ENCODE measurements at places on chromosomes 7 and 10.

DNA sequence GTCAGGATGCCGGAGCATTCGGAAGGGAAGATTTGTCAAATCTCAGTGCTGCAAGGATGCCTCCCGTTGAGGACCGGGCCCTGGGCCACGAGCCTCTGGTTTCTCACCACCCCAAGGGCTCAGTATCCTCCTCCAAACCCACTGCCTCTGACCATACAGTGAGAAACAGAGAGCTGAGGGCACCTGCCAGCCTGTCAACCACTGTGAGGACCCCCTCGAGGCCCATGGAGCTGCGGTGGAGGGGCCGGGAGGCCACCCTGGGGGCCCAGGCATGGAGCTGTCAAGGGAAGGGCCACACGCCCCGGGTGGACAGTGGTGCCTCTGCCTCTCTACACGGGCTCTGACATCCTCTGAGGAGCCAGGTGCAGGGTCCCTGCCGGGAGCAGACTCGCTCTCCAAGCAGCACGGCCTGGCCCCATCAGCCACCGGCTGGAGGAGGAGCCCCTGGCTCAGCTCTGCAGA, 248.0 kb upstream of the TCERG1L start:
- no peak for DNase-seq

- peak; percentile 34 for DNase-seq
Measured at GRCh38 chr7:107501593-107501992, 31.7 kb downstream of the GPR22 start.

GRCh38 chr7:29812185-29812876, 6.0 kb downstream of the WIPF3 start:
- no peak for DNase-seq

- DNase-seq = peak; percentile 84
Measured at GRCh38 chr10:102227050-102227449, 951 bp downstream of the ELOVL3 start.

DNA sequence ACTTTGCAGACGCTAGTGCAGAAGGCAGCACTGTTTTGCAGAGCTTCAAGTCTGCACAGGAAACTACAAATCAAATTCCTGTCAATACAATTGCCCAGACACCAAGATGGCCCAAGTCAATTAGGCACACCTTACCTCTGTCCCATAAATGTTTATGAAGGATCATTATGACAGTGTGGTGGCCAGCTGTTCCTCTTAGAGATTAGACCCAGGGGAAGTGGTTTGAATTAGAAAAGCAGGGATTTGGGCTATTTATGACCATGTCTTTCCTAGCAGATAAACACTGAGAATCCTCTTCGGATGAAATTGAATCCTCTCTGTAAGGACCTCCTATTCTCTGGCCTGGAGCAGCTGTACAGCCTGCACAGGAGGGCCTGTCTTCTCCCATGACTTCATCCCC, 9.9 kb upstream of the NEUROG3 start:
- no peak for DNase-seq

- DNase-seq = no peak
Measured at GRCh38 chr10:103458720-103459119, at the start of gene CALHM1. Gene CALHM1, minus strand, starts transcription at chr10:103458900. Its CDS starts 149 bp downstream, at chr10:103458751.

DNA sequence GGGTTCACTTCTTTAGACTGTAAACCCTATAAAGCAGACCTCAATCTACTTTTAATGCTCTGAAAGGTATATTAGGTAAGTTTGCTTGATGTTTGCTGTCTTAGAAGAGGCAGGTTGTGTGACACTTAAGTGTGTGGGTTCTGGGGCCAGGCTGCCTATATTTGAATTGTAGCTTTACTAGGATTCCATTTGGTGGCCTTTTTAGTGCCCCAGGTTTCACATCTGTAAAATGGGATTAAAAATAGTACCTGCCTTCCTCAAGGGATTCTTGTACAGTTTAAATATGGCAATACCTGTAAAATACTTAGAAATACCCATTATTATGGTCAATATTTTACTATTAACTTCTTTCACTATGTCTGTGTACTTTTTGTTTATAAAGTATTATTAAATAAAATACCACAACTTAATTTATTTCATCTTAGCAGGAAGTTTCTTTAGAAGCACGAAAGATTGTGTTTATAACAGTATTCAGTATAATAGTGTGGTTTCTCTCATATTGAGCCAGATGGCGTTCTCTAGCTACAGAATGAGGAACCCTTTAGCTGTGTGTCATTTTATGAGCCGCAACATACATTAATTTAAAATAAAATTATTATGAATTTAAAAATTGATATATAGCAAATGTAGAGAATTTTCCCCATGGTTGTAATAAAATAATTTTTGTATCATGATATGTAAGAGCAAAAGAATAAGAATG, 94.2 kb downstream of the CDK14 start:
- DNase-seq = no peak

DNA sequence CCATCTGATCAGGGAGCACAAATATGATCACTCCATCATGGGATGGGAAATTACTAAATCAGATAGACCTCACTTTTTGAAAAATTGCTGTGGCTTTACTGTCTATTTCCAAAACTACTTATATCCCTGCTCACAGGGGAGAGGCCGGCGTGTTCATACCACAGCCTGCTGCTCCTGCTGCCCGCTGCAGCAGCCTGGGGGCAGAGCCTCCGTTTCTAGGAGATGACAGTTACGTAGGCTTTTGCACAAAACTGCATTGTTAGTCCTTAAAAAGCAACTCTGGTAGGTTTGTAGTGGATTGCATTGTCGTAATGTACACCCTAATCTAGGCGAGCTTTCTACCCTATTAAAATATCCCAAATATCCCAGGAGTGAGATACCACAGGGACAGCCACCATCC, 203.7 kb downstream of the EBF3 start:
- no peak for DNase-seq

GRCh38 chr7:92648067-92648466, 57.9 kb upstream of the FAM133B start:
- no peak for DNase-seq

GRCh38 chr7:123979876-123980275, 53.0 kb downstream of the TMEM229A start:
- DNase-seq = no peak

DNA sequence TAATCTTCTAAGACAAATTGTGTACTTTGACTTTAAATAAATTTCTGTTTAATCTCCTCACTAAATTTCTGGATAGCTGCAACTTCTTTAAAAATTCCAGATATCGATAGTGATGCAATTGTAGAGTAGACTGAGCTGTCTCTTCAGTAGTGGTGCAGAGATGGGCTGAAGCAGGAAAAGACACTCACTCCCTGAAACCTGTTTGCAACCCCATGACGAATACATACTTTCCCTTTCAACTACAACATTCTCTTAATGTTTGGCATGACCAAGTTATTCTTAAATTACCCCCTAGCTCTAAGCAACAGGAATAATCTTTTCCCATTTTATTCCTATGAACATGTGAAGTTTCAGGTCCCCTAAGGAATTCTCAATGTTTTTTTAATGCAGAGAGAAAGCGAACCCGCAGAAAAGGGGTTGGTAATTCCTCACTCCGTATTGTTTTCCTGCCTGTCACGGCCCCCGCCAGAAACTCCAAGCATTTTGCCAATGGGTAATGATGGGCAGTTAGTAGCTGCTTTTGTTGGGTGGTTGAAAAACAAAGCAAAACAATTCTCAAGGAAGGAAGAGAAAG, 1.3 kb downstream of the THSD7A start:
- DNase-seq = no peak

GRCh38 chr10:26323219-26323618, 106.6 kb downstream of the GAD2 start:
- DNase-seq = no peak

DNA sequence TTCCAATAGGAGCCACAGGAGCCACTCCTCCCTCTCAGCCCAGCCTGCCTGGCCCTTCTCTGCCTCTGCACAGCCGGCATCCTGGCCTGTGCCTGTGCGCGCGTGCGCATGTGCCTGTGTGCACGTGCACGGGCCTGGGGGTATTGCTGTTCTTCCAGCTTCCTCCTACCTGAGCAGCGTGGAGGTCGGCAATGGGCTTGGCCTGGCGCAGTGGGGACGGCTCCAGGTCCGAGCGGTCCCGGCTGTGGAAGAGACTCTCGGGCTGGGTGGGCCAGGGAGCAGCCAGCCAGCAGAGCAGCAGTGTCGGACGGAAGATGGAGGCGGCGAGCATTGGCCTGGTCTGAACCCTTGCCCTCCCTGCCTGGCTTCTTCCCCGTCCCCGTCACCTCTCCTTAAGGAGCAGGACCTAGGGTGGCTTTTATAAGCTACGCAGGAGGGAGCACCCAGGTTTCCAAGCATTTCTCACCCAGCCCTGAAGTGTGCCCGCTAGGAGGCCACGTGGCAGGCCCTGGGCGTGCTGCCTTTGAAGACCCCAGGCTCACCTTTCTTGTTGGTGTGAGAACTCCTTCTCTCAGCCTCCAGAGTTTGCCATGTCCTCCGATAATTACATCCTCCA, at the start of gene MMP21:
TSS of gene MMP21 (minus strand) at position 331 of the 616 bp plus-strand sequence. CDS start at position 331, 0 bp downstream.
- no peak for DNase-seq

DNA sequence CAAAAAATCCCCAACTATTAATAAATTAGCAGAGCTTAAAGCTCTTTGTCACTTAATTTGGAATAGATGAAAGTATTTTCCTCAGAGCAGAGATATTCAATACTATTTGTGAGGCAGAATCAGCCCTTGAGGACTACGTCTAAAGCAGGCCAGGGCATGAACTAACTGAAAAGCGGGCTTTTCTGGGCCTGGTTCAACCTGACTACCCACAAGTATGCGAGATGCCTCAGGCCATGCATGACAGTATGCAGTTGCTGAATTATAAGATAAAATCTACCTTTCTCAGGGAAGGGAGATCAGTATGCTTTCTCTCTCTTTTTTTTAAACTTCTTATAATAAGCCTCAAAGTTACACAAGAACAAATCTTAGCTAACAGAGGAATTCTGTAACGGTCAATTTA, 20.1 kb downstream of the TMEM168 start:
- DNase-seq = no peak

GRCh38 chr7:141649865-141650634, 51.9 kb downstream of the DENND11 start:
- DNase-seq = peak; percentile 58

- no peak for DNase-seq
Measured at GRCh38 chr10:71437537-71438092, 40.9 kb downstream of the CDH23 start.

DNA sequence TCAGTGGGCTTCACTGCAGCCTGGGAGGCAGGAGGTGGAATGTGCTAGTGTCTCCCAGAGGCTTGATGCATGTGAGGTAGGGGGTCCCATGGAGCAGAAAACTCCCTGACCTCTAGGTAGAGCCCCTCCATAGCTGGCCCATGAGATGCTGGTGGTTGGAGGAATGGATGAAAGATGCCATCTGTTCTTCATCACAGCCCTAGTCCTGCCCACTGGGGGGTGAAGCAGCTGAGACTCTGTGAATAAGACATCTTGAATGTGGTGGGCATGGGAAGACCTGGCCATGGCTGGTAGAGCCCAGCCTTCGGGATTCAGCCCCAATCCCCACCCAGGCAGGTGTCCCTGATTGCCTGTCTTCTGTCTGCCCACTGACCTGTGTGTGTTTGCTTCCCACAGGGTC, 92.5 kb downstream of the COL13A1 start:
- DNase-seq = no peak

DNA sequence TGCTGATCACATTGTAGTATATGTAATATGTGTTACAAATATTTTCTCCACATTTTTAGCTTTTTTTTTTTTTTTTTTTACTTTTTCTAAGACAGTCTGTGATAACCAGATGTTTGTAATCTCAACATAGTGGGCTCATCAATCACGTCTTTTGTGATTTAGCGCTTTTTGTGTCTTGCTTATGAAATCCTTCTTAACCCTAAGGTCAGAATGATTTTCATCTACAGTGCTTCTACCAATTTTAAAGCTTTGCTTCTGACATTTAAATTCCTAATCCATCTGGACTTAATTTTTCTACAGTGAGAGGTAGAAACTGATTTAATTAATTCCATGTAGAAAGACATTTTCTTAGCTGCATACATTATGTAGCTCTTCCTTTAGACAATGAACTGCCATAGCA, 626.4 kb downstream of the TNS3 start:
- no peak for DNase-seq

DNA sequence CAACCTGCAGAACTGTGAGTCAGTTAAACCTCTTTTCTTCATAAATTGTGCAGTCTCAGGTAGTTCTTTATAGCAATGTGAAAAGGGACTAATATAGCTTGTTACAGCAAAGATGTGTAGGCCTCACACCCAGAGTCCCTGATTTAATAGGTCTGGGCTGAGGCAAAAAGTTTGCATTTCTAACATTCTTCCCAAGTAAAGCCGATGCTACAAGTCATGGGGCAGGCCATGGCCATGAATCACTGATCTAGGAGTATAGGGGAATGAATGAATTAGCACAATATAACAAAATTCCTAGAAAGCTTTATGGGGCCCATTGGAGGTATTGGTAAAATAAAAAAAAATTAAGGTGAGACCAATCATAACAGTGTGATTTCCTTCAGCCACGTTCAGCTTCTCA, 11.5 kb upstream of the AASS start:
- no peak for DNase-seq

- DNase-seq = no peak
Measured at GRCh38 chr10:113823389-113823788, 30.5 kb downstream of the DCLRE1A start.

- DNase-seq = no peak
Measured at GRCh38 chr7:25714013-25714412, 438.0 kb upstream of the NFE2L3 start.

- DNase-seq = no peak
Measured at GRCh38 chr7:32587411-32587948, 92.2 kb downstream of the AVL9 start.

DNA sequence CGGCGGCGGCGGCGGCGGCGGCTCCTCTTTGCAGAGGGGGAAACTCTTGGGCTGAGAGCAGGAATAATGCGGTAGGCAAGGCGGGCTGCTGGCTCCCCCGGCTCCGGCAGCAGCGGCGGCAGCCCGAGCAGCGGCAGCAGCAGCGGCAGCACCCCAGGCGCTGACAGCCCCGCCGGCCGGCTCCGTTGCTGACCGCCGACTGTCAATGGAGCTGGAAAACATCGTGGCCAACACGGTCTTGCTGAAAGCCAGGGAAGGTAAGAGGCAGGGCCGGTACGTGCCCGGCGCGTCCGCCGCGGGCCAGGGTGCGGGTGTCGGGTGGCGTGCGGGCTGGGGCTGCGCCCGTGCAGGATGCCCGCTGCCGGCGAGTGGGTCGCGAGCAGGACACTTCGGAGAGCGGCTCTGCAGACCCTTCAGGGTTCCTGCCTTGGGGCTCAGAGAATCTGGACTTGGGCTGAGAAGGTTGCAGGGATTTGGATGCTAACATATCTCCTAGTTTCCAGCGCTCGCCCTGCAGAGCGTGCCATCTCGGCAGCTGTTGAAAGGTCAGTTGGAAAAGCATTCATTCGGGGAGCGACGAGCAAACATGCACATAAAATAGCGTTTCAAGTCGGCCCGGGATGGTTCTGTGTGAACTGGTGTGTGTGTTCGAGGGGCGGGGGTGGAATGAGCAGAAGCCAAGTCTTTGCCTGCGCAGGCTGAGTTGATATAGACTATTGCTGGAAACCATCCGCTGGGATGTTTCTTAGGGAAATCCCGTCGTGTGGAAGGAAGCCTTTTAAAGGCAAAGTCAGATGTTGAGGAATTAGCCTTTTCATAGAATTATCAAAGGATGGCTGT, 562 bp downstream of the GRK5 start:
- peak; percentile 41 for DNase-seq

DNA sequence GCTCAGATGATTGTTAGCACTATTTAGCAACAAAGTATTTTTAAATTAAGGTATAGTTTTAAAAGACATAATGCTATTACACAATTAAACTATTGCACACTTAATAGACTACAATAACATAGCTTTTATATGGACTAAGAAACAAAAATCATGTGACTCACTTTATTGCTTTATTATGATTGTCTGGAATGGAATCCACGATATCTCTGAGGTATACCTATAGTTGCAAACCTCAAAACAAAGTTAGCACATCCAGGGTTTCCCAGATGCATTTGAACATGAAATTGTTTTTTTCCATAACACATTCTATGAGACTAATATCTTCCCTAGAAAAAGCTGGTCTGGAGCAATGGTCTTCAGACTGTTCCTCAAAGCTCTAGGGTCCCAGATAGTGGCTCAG, 18.3 kb upstream of the RPEL1 start:
- DNase-seq = no peak
